ENCODE measurements at places on chromosomes 2 and 18. TPM values are rescaled to one million over a fixed set of nuclear protein-coding genes. Genes with fewer than 3 reads are reported as not detected.

The RTKN gene
- 4.2 TPM for total RNA-seq

The RNU2-63P gene
- 32.9 TPM for total RNA-seq

The TACR1 gene
- total RNA-seq: not detected

The POTEC gene
- total RNA-seq: not detected

The ARHGAP25 gene
- total RNA-seq: 71.6 TPM

The GKN1 gene
- not detected for total RNA-seq

The COLEC11 gene
- total RNA-seq: not detected

The TMEM37 gene
- total RNA-seq: not detected

The FBXO41 gene
- total RNA-seq: 30.9 TPM

The ECEL1 gene
- 0.12 TPM for total RNA-seq

The TUBA4B gene
- total RNA-seq: not detected

The TLX2 gene
- 1.2 TPM for total RNA-seq

The UGT1A5 gene
- not detected for total RNA-seq

The MYO7B gene
- total RNA-seq: 0.10 TPM

The CLEC4F gene
- 0.10 TPM for total RNA-seq

The SP9 gene
- total RNA-seq: not detected

The RBM44 gene
- 1.1 TPM for total RNA-seq

The MPP4 gene
- total RNA-seq: not detected

The PLEK gene
- total RNA-seq: 3.2 TPM

The IHH gene
- not detected for total RNA-seq

The REL gene
- total RNA-seq: 97.2 TPM

The HOXD8 gene
- not detected for total RNA-seq

The L3MBTL4 gene
- 0.26 TPM for total RNA-seq

The RGPD8 gene
- total RNA-seq: 15.8 TPM

The NCKAP5 gene
- not detected for total RNA-seq

The ALPG gene
- total RNA-seq: not detected

The KIAA1328 gene
- 8.2 TPM for total RNA-seq

The MAPRE3 gene
- 3.7 TPM for total RNA-seq

The SNORC gene
- 1.8 TPM for total RNA-seq

The ST8SIA3 gene
- not detected for total RNA-seq

The NETO1 gene
- total RNA-seq: not detected

The NAT8 gene
- total RNA-seq: not detected

The GALR1 gene
- not detected for total RNA-seq

The SMAD2 gene
- 383 TPM for total RNA-seq

The CD207 gene
- total RNA-seq: not detected

The OBSL1 gene
- 0.24 TPM for total RNA-seq

The UCN gene
- total RNA-seq: 1.8 TPM

The PROKR1 gene
- not detected for total RNA-seq

The SIX3 gene
- not detected for total RNA-seq

The KYNU gene
- total RNA-seq: not detected

The RAB11FIP5 gene
- total RNA-seq: 12.1 TPM

The HAAO gene
- 0.86 TPM for total RNA-seq

The ASB18 gene
- not detected for total RNA-seq

Data from activated T-helper 1 cell treated with anti-CD3 and anti-CD28 coated beads, Interleukin-12 subunit alpha, Interleukin-12 subunit beta, Interleukin-2, Interleukin-4 antibody, amounts not matched to agents 30 ng/mL and 10 ng/mL and 1 ng/mL, durations not matched to agents 14 hours and 24 hours and 36 hours (primary cell).